ENCODE measurements at places on chromosomes 2 and 18.
A peak's percentile ranks its signal among the peaks of the same experiment; 100 is the strongest.

GRCh38 chr2:32746669-32747068 lies 118.8 kb downstream of the TTC27 start:
- no peaks in the 10 kb centered on the region for H3K4me1 ChIP-seq
- no peaks in the 10 kb centered on the region for H3K27me3 ChIP-seq
- no peak overlapping the region for H3K4me3 ChIP-seq
- DNase-seq: peak; percentile 51
- no peaks in the 10 kb centered on the region for H3K36me3 ChIP-seq
- no peak overlapping the region for H3K27ac ChIP-seq

- H3K27me3 ChIP-seq: no peaks in the 10 kb centered on the region
- peak; percentile 49 for DNase-seq
- no peak overlapping the region for H3K4me3 ChIP-seq
- H3K4me1 ChIP-seq: peaks cover 3% of the 10 kb centered on the region
- H3K36me3 ChIP-seq: no peaks in the 10 kb centered on the region
Measured at GRCh38 chr18:39772155-39772919, 2182.7 kb upstream of the PIK3C3 start.

DNA sequence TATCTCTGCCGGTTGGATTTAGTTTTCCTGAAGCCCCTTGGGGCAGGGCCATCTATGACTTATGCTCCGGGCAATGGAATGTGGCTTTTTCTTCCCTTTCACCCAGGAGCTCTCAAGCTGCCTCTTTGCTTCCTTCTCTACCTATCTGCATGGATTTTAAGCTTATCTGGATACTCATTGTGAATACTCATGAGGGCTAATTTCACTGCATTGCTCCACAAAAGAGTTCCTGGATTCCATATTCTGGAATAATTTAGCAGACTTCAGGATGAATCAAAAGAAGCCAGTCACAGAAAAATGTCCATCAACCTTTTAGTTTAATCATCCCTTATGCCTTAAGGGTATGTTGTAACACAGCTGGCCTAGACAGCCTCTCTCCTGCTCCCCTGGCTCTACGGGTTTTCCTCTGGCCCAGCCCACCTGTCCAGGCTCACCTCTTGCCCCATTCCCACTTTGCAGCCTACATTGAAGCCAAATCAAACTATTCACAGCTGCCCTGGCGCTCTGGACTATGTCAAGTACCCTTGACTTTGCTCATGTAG lies 122.8 kb upstream of the RMDN2 start:
- DNase-seq: peak; percentile 49
- H3K4me3 ChIP-seq: no peak overlapping the region
- H3K27me3 ChIP-seq: no peaks in the 10 kb centered on the region
- peaks cover 30% of the 10 kb centered on the region for H3K4me1 ChIP-seq
- H3K27ac ChIP-seq: peak overlapping the region; percentile 87

DNA sequence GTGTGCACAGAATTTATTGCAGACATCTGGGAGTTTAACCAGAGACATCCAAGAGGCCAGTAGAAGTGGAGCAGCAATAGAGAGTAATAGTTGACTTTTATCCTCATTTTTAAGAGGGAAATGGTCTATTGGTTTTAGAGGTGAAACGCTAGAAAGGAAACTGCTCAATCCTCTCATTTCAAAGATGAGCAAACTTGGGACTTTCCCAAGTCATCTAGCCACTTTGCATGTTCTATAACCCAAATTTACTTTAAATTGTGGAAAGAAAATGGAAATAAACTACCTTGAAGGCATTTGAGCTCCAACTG lies 601.7 kb downstream of the ARHGAP15 start:
- H3K27me3 ChIP-seq: no peaks in the 10 kb centered on the region
- H3K4me3 ChIP-seq: no peak overlapping the region
- DNase-seq: no peak
- H3K27ac ChIP-seq: no peak overlapping the region
- no peaks in the 10 kb centered on the region for H3K4me1 ChIP-seq
- H3K36me3 ChIP-seq: no peaks in the 10 kb centered on the region

DNA sequence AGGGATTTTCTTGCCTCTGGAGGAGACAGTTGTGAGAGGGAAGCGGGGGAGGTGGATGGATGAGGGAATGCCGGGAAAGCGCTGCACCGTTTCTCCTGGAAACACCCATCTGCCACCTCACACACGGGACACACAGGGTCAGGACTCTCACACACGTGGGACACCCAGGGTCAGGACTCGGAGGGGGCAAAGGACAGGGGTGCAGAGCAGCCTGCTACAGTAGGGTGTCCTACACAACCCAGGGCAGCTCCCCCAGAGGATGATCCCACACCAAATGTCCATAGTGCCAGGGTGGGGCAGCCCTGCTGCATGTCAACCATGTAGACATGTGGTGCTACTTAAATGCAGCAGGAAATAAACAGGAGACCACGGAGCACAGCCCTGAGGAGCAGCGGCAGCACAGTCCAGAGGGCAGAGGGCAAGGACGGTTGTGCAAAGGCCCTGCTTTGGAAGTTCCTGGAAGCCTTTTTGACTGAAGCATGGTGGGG lies 5.1 kb downstream of the RAMP1 start:
- peaks cover 28% of the 10 kb centered on the region for H3K4me1 ChIP-seq
- H3K4me3 ChIP-seq: no peak overlapping the region

DNA sequence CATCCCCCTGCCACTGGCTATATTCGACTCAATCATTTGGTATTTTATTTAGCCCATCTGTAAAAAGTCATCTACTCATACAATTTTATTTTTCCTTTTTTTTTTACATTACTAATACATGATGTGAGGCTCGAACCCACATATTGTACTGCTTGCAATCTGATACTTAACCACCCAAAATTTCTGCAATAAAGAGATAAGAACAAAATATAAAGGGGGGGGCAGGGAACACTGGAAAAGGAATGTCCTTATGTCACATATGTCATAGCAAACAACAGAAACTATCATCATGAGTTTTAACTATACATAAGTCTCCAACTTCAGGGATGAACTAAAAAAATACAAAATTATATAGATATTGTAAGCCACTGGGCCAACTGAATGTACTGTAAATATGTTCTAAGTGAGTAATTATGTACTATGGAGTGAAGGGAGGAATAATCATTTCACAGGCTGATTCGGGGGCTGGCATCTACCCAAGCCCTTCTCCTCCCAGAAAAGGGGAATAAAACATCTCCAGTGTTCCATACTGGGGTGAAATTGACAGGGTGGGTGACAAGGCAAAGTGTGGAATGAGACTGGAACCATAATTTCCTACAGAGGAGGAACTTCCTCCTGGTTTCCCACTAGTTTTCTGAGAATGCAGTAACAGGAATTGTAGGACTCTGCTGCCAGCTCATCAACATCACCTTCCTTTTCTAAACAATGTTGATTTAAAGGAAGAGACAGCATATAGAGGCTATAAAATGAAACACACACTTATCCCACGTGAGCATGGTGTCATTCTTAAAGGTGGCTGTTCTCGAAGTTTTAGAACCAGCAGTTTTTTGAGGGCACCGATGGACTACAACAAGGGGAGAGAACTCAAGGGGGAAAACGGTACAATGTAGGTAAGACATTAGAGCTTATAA lies 79.5 kb downstream of the FARSB start:
- no peak overlapping the region for H3K4me3 ChIP-seq
- peaks cover under 1% of the 10 kb centered on the region for H3K36me3 ChIP-seq
- H3K27ac ChIP-seq: no peak overlapping the region
- no peak for DNase-seq

GRCh38 chr2:38190542-38191218 lies 114.7 kb upstream of the CYP1B1 start:
- peak; percentile 98 for DNase-seq
- no peaks in the 10 kb centered on the region for H3K27me3 ChIP-seq
- H3K27ac ChIP-seq: peak overlapping the region; percentile 37
- H3K4me1 ChIP-seq: peaks cover 8% of the 10 kb centered on the region
- no peak overlapping the region for H3K4me3 ChIP-seq

Measured in astrocyte (in vitro differentiated cells and primary cell).